Upper lobe of left lung (tissue), 6 donors: ENCODE measurements at places on chromosomes 2 and 18.

- DNase-seq: no peak
- H3K4me1 ChIP-seq: peaks cover 6% of the 10 kb centered on the region
- H3K27ac ChIP-seq: no peak overlapping the region
- no peaks in the 10 kb centered on the region for H3K27me3 ChIP-seq
- H3K4me3 ChIP-seq: no peak overlapping the region
Measured at GRCh38 chr2:226115832-226116200, 683.8 kb downstream of the IRS1 start.

DNA sequence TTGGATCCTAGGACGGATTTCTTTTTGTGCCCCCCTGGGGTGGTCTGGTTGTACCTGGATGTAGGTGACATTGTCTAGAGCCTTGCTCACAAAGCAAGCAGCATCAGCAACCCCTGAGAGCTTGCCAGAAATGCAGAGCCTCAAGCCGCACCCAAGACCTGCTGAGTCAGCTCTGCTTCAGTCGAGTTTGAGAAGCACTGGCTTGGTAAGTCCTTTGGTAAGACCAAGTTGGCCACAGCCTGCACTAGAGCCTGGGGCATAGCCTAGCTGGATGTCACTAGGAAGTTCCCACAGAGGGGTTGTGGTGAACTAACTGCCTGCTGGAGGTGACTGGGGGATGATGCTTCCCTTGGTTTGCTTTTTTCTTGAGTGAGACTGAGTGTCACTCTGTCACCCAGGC lies 6.2 kb downstream of the ABCG5 start:
- no peak overlapping the region for H3K27ac ChIP-seq
- no peaks in the 10 kb centered on the region for H3K4me1 ChIP-seq
- DNase-seq: no peak
- no peaks in the 10 kb centered on the region for H3K36me3 ChIP-seq
- no peak overlapping the region for H3K4me3 ChIP-seq

GRCh38 chr2:60523963-60524362 lies 29.5 kb downstream of the BCL11A start:
- no peak overlapping the region for H3K27ac ChIP-seq
- no peaks in the 10 kb centered on the region for H3K4me1 ChIP-seq
- no peak for DNase-seq
- H3K4me3 ChIP-seq: no peak overlapping the region
- no peaks in the 10 kb centered on the region for H3K36me3 ChIP-seq

GRCh38 chr18:9441061-9441460 lies 34.3 kb upstream of the RALBP1 start:
- H3K36me3 ChIP-seq: no peaks in the 10 kb centered on the region
- no peaks in the 10 kb centered on the region for H3K27me3 ChIP-seq
- no peaks in the 10 kb centered on the region for H3K4me1 ChIP-seq
- DNase-seq: no peak

GRCh38 chr2:222753251-222753824 lies 81.9 kb downstream of the MOGAT1 start:
- DNase-seq: no peak
- H3K4me3 ChIP-seq: no peak overlapping the region
- no peaks in the 10 kb centered on the region for H3K36me3 ChIP-seq
- no peaks in the 10 kb centered on the region for H3K4me1 ChIP-seq
- H3K27me3 ChIP-seq: no peaks in the 10 kb centered on the region
- H3K27ac ChIP-seq: no peak overlapping the region
